Suppressor macrophage (primary cell): ENCODE measurements at places on chromosomes 3 and 15.

DNA sequence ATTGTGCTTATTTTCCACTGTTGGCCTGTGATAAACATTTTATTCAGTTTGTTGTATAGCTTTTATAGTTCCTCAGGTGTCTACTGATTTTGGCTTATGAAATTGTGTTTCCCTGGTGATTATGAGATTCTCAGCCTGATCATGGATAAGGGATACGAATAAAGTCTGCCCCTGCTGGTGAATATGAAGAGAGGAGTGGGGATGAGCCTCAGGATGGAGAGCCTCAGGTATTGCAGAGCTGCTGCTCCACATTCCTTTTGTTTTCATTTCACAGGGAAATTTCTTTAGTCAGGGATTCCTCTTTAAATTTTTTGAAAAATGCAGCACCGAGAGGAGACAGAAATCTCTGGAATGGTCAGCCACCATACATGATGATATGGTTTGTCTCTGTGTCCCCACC, 14.7 kb upstream of the RAB6B start:
- DNase-seq: no peak

- DNase-seq: no peak
These were observed 155.6 kb downstream of the STXBP5L start for GRCh38 chr3:121063628-121064027.

DNA sequence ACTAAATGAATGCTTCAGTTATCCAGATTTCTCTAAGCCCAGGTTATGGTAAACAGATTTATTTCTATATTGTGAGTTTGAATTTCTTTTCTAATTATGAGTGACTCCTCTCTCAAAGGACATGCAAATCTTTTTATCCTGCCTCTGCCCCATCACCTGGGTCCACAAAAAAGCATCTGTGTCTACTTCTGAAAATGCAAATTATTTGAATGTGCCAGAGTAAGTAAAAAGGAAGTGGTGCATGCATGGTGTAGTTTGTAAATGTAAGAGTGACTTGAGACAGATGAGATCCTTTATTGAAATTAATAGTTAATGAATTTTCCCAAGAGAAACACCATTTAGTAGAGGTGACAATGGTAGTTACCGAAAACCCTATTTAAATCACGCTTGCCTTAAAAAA, 26.9 kb downstream of the MCTP2 start:
- DNase-seq: no peak

- no peak for DNase-seq
These were observed 10.5 kb upstream of the ANO10 start for GRCh38 chr3:43632269-43632733.

DNA sequence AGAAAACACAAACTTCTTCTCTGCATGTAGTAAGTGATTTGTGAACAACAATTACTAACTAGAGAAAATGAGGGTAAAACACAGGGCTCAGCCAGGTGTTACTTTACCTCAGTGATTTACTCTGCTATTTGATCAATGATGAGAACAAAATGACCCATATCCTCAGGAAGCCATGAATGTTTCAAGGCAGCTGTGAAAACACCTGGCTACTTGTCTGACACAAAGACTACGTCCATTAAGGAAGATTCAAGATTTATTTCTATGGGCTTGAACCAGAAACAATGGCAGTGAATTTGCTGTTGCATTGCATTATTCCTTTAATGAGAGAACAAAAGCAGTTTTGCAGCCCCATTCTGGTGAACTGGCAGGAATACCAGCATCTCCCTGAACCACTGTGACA, 374.6 kb upstream of the ARL6 start:
- DNase-seq: no peak

DNA sequence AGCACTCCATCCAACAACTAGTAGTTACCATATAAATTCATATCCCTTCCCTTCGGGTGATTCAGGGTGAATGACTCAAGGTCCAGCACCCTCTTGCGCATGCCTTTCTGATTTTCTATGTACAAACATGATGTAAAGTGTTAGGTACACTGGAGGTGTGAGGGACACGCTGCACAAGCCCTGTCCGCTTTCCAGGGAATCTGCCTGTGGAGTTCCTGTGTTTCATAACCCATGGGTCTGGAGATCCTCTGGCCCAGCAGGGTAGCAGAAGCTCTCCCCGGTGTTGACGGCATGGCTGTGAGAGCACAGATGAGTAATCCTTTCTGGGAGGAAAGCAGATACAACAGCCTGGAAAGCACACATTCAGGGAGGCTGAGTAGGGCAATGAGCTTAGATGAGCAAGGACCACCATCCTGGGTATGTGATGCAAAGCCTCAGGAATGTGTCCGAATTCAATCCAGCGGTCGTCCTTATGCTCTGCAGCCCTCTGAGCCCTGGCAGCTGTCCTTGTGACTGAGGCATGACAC, 142.9 kb upstream of the TP63 start:
- DNase-seq: no peak

- DNase-seq: no peak
These were observed 655 bp upstream of the TMOD3 start for GRCh38 chr15:51828621-51829375.

- DNase-seq: no peak
These were observed 44.3 kb upstream of the SLC24A5 start for GRCh38 chr15:48076454-48076853.

GRCh38 chr3:192918275-192918588, 576 bp upstream of the MB21D2 start:
- no peak for DNase-seq

GRCh38 chr3:160018959-160019358, 30.3 kb downstream of the IL12A start:
- no peak for DNase-seq

DNA sequence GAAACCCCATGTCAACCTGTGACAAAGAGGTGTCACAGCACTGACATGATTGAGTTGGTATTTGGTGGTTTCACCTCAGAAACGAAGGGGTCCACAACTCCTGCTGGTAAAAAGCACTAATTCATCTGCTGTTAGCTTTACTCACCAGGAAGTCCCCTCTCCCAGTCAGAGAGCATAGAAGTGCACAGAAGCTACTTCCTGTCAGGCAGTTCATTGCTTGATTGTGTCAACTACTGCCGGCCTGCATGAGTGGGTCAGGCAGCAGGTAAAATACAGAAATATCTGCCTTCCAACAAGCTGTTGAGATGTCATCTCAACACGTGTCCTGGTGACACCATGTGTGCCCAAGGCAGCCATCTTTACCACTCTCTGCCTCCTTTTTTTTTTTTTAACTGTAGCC, 596.6 kb upstream of the NR2F2 start:
- DNase-seq: no peak

GRCh38 chr3:34268032-34268709, 469.7 kb downstream of the PDCD6IP start:
- peak; percentile 40 for DNase-seq

DNA sequence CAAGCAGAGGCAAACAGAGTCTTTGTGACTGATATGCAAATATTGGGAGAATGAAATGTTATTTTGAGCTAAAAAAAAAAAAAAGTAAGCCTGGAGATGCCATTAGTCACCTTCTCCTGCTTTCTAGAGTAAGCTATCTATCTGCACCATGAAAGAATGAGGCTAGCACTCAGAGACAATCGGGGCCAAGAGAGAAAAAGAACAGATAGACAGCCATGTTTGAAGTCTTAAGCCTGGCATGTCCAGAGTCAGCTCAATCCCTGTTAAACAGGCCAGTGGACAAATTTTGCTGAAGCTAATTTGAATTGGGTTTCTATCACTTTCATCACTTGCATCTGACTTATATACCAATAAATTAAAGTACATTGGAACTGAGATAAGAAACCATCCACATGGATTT, 204.4 kb downstream of the SLC9A9 start:
- no peak for DNase-seq

GRCh38 chr3:182809531-182809930, 16.2 kb downstream of the ATP11B start:
- DNase-seq: no peak

DNA sequence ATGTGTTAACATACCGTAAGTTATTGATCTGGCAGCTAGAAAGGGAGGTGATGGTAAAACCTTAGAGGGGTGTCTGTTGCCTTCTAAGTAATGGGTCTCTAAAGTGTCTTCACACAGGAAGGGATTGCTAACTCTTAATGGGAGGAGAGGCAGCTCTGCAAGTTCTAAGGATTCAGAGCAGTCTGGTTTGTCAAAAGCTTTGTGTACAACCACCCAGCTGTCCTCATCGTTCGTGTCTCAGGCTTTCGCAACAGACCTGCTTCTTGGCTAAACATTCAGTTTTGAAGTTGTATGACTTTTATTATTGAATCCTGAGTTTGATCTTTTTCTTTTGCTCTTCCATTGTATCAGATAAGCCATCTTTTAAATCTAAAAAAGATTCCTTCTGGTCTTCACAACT, 404.9 kb downstream of the SQOR start:
- DNase-seq: no peak

GRCh38 chr3:9881441-9881840, 1.4 kb upstream of the CIDEC start:
- no peak for DNase-seq

DNA sequence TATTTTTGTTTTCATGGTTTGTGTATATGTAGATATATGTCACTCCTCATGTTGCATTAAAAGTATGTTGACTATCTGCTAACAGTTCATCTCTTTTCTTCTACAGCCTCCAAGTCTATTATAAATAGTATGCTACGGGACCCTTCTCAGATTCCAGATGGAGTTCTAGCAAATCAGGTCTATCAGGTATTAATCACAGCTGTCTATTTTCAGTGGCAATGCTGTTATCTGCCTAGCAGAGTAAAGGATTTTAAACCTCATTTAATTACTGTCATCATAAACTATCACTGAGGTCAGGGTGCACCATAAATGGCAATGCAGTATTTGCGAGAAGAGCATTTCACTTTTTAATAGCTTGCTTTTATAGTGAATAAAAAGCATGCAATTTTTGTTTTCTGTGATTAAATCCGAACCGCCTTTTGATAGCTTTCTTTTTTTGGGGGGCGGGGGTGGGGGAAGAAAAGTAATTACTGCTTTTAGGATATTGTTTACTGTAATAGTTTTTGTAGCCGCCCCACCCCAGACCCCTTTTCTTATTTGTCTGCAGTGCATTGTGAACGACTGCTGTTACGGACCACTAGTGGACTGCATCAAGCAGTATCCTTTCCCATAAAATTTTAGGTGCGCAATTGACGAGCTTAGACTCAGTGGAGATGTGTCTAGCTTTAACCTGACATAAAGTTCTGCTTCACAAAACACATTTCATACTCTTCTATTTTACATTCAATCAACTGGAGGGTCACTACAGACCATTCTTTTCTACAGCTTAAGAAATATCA, 112.3 kb downstream of the CDIN1 start:
- no peak for DNase-seq

DNA sequence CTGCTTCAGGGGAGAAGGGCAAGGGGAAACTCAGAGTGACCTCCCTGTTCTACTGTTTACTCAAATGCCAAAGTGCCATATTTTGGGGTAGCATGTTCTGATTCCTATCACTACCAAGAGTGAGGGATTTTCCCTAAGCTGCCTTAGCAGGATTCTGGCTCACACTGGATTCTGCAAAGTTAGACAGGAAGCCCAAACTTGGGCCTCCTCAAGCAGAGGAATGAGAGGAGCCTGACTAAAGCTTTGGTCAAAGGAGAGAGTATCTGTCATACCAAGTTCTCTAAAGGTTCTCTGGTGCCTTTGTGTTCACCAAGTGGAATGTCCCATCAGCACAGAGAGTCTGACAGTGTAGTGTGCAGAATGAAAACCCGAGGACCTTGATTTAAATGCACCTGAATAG, 8.8 kb upstream of the RARB start:
- no peak for DNase-seq

- no peak for DNase-seq
These were observed 82.4 kb upstream of the RASGRF1 start for GRCh38 chr15:79172801-79173460.

GRCh38 chr15:101568309-101568708, 78.8 kb upstream of the PCSK6 start:
- DNase-seq: no peak

DNA sequence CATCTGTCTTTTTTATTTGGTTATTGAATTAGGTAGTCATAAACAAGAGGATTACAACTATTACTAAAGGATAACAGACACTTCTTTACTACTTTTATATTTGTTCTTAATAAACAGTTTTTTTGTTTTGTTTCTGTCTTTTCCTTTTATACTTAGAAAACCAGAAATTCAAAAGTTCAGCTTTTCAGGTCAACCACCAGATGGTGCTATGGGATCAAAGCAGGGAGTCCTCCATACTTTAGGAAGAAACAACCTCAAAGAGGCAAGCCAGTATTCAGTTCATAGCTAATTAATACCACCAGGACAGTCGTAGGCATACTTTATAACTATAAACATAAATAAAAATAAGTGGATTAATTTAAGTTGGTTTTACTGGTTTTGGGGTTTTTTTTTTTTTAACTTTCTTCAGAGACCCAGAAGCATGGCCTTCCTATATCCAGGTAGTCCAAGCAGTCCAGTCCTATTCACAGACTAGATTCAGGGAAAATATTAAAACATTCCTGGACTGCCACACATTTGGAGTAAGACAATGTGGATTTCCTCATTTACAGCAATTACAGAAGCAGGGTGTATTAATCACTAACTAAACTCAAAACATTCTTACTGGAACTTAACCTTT, 16.0 kb upstream of the EID1 start:
- peak; percentile 76 for DNase-seq

DNA sequence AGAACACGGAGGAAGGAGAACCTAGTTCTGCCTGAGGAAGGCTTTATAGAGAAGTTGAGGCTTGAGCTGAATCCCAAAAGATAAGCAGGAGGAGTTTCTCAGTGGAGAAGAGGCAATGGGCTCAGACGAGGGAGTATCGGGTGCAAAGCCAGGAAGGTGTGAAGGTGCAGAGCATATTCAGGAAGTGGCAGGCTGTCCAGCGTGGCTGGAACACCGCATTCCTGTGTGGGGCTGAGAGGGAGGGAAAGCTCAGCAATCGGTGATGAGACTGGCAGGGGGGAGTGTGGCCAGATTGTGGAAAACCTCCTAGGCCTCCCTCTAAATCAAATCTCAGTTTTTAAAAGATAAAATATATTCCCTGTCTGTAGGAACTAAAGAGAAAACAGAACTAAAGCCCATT, 63.0 kb downstream of the ARHGAP31 start:
- no peak for DNase-seq

- DNase-seq: peak; percentile 95
These were observed 35.0 kb upstream of the COLQ start for GRCh38 chr3:15556512-15556911.

GRCh38 chr3:144496141-144496835, 524.7 kb downstream of the DIPK2A start:
- no peak for DNase-seq

GRCh38 chr3:170907637-170908234, 701 bp downstream of the EIF5A2 start:
- peak; percentile 9 for DNase-seq
